OCI-M1 (cell line): ENCODE measurements at places on chromosomes 4 and X.

GRCh38 chrX:103398421-103398864 is 22.1 kb downstream of the BEX3 start:
- DNase-seq: peak; percentile 72

DNA sequence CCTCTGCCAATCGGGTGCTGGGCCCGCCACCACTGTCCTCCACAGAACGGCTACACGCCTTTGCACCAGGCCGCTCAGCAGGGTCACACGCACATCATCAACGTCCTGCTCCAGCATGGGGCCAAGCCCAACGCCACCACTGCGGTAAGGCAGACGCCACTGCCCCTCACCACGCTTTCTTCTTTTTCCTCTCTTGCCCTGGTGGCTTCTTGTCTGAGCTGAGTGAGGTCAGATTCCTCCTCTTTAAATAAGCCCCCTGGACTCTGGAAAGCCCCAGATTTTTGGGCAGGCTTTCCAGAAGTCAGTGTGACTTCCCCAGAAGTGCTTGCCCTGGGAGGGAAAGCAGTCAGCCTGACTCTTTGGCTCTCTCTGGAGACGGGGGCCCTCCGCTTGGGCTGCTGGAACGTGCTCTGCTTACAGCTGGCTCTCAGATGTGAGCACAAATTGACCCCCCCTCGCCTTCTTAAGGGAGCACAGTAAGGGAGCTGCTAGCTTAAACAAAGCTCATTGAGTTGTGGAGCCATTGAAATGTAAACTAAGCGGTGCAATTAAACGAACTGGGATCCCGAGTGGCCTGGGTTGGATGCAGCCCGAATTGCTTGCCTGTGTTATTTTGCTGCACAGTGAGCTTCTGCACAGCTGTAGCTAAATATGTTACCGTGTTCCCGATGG is 243.1 kb downstream of the ANK2 start:
- DNase-seq: no peak

- DNase-seq: no peak
Observed at GRCh38 chr4:164350061-164350460, 403.9 kb upstream of the SMIM31 start.

- no peak for DNase-seq
Observed at GRCh38 chr4:5892323-5893003, 423 bp downstream of the CRMP1 start.

DNA sequence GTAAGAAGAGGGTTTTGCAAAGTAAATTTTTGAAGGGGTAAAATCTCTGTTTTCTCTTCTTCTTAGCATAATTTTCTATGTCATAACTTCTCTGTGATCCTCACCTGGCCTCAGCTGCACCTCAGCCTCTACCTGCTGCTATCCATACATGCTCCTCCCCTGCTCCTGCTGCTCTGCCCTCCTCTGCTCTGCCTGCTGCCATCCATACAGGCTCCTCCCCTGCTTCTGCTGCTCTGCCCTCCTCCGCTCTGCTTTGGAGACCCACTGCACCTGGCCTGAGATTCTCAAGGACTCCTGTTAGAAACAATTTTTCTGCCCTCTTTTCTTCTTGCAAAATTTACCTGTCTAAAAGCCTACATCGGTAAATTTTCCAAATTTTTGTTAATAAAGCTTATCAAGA is 388.6 kb upstream of the PITX2 start:
- DNase-seq: no peak
